Activated T-cell treated with anti-CD3 and anti-CD28 coated beads for 48 hours (primary cell): ENCODE measurements at places on chromosomes 1 and 21.

DNA sequence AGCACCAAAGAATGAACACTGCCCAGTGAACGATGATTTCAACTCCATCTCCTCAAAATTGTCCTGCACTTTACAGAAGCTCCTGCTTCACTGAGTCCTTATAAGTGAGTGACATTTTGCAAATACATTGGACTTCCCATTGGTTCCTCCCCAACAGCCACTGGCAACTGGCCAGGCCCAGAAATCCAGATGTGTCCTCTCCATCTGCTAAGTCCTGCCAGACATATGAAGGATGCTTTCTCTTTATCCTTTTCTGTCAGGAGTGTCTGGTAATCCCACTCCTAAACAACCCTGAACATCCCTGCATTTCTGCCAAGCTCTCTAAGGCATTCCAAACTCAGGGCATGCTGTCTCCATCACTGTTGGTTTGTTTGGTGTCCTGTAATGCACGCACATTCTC lies 271.8 kb downstream of the RRAGC start:
- no peak for DNase-seq

DNA sequence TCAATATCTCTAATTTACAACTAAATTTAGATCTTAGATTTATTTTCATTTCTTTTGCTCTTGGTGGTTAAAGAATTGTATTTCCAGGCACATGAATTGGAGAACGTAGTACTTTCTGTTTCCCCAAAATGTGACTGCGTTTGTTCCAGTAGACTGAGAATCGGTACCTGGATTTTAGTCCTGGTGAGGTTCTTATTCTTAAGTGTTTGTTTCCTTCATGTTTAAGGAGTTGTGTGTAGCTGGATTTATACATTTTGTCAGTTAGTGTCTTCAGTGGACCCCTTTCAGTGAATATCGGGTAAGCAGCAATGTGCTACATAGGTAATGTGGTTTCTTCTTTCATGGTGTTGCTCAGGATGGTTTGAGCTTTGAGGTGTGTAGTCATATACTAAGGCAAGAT lies 6.8 kb downstream of the MIER1 start:
- DNase-seq: no peak

- DNase-seq: no peak
Measured at GRCh38 chr1:160576390-160576789, 2.9 kb downstream of the CD84 start.

GRCh38 chr1:57272150-57272549 lies 151.7 kb downstream of the DAB1 start:
- no peak for DNase-seq

DNA sequence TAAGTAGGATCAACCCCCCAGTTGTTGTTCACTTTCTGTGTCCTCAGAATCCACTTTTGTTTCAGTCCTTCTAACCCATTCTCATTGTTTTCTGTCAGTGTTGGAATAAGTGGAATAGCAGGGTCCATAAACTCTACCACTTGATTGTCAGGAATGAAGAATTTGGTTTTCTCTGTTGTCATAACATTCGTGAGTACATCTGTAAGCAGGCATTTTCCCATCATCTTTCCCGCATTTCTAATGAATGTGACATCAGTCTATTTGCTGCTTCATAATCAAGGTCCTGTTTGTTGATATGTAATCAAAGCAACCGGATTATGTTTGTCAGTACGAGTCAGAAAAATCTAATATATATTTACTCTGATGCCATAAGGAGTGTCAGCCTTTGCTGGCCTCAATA lies 147.1 kb downstream of the KIF26B start:
- DNase-seq: no peak

- DNase-seq: no peak
Measured at GRCh38 chr21:41168391-41169257, 664 bp downstream of the BACE2 start.

- no peak for DNase-seq
Measured at GRCh38 chr1:44497422-44498170, 92.5 kb downstream of the RNF220 start.

DNA sequence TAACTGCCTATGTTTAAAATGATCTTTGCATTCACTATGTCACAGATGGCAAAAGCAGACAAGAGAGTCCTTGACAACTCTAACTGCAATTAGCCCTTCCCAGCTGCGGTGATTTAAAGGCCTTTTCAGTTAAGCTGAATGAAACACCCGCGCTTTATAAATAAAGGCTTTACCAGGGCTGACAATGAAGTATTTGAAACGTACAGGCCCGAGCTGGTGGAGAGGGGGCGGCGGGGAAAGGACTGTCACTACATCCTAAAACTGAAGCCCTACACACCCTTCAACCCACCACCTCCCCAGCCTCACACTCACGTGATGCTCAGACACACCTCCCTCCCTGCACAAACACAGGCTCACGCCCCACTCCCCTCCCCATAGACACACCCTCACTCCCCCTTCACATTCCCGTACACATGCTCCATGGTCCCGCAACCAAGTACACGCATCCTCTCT lies 45.5 kb downstream of the GRIK3 start:
- DNase-seq: no peak

DNA sequence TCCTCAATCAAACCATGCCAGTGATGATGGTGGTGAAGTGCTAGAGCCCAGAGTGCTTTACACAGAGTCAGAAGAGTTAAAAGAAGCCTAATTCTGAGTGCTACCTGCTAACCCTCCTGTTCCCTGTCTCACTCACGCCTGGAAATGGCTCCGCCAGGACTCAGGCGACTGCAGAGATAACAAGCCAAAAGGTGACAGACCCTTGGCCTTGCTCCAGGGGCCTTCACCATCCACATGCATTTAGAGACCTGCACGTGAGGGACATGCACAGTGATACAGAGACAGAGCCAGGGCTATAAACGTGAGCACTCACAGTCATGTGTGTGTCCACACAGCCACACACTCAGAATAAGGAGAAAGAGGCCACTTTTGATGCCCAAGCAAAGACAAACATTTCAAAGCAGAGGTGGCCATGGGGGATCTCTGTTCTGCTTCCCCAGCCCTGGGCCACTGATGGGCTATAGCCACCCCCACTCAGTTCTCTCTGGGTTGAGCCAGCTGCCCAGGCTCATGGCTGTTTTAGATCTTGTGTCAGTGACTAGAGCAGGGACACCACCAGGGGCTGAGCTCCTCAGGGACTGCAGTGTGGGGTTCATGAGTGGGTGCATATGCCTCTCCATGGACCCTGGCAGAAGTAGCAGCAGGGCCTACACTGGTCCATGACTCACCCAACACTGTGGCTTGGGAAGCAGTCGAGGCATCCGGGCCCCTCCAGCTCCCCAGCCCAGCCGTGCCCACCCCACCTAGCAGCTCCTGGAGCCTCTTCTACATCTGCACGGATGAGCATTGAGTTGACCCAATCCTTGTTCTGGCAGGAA lies 117.2 kb downstream of the EPHB2 start:
- DNase-seq: no peak

DNA sequence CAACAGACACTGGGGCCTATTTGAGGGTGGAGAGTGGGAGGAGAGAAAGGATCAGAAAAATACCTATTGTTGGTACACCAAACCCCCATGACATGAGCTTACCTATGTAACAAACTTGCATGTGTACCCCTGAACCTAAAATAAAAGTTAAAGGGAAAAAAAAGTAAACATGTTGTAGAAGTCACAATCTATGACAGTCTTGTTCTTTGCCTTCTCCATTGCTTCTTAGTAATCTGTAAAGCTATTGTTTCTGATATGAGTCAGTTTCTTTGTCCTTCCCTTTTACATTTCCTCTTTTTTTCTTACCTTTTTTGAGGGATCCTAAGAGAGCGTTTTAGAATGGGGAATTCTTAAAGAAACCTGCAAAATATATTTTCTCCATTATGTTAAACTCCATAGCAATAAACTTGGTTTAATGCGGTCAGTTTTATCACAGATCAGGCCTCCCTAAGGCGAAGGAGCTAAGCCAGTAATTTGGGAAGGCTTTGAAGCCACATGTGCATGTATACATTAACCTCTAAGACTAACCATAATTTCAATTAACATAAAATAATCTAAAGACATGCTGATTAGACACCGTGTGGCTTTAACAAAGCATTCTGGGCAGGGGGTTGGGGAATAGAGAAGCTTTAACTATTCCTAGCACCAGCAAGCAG lies 77.8 kb upstream of the C1orf105 start:
- no peak for DNase-seq

DNA sequence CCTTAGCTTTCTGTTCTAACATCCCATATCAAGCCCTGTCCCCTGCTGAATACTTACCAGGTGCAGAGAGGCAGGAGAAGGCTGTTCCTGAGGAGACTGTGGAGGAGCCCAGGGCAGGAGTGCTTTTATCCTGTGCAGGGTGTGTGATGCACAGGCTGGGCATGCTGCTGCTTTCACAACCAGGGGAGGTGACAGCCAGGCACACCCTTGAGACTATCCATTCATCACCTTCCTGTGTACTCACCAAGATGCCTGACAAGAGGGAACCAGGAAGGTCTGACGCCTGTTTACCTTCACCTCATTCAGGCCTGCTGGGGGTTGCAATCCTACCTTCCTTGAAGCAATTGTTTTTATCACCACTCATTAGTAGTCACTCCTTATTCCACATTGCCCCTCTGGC lies at the start of gene LCE3E:
Gene LCE3E, minus strand, starts transcription at position 100 of the 400 bp plus-strand sequence. CDS start 572 bp downstream, outside the sequence.
- DNase-seq: no peak

DNA sequence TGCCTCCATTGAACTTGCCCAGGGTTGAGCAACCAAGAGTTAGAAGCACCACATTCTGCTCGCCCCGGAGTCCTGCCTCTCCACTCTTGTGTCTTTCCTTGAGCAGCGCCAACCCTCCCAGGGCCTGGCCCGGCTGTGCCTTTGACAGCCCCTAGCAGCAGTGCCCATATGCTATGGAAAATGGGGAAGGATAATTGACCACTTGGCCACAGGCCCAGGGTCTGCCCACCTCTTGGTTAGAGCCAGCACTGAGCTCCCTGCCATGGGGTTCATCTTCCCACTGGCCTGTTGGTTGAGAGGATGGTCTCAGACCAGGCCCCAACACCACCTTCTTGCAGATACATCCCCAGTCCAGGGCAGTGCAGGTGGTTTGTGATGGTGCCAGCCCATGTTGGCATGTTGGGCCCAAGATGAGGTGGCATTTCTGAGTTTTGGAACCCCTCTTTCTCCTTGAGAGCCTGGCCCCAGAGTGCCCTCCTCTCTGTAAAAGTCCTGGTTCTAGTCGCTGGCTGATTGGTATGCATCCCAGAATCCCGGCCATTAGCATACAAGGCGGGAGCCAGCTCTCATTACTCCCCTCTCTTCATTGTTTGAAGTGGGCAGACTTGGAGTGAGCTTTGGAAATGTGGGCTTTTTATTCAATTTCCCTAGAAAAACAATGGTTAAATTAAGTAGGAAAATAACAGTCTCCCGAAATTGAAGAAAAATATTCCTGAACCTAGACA lies 7.6 kb downstream of the ARHGEF10L start:
- DNase-seq: no peak

DNA sequence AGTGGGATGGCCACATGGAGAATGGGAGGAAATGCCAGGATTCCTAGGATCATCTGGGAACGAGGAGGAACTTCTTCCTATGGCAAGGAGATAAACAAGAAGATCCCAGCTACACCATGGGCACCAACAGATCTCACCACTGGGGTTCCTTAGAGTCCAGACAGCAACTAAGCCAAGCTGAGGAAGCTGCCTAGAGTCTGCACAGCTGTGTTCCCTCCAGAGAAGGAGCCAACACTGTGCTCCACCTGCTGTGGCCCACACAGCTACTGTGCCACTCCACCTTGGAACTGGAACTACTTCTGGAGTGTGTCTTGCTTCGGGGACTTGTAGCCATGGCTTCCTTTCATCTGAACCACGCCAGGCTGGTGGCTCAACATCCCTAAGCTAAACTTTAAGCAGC lies 6.0 kb downstream of the IFNAR1 start:
- no peak for DNase-seq

GRCh38 chr1:176745945-176746344 lies 283.0 kb downstream of the PAPPA2 start:
- DNase-seq: no peak

- DNase-seq: no peak
Measured at GRCh38 chr1:10901891-10902805, 105.7 kb upstream of the CASZ1 start.

DNA sequence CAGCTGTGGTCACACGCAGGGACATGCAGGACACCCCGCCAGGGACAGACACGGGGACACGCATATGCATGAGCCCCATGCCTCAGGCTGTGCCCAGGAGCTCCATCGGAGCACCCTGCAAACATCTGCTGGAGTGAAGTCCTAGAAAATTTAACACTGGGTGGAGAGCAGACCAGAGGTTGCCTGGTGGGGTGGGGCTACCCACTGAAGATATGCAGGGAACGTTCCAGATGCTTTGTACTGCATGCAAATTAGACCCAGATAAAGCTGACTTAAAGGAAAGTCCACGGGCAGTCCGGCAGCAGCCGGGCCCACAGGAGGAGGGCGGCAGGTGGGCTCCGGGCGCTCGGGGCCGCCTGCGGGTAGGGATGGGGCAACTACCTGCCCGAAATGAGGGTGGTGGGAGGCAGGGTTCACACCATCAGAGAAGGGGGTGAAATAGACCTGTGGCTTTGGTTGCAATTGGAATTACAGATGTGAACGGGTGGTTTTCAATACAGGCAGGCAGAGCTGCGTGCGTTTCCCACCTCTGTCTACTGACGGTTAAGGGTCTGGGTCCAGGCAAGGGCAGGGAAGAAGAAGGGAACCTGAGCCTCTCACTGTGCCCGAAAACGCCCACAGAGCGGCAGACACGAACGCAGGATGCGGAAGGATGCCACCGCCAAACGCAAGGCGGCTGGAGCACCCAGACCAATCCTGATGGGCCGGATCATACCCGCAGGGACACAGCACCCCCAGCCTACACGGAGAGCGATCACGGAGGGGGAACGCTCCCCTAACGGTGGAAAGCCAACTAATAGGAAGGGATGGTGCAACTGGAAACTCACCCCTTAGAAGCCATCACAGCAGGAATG lies 21.0 kb downstream of the CFAP74 start:
- DNase-seq: no peak
